Activated T-helper 1 cell treated with anti-CD3 and anti-CD28 coated beads, Interleukin-2, amount 50 U/mL, for 16 hours (primary cell): ENCODE measurements at places on chromosomes 1 and 21.

DNA sequence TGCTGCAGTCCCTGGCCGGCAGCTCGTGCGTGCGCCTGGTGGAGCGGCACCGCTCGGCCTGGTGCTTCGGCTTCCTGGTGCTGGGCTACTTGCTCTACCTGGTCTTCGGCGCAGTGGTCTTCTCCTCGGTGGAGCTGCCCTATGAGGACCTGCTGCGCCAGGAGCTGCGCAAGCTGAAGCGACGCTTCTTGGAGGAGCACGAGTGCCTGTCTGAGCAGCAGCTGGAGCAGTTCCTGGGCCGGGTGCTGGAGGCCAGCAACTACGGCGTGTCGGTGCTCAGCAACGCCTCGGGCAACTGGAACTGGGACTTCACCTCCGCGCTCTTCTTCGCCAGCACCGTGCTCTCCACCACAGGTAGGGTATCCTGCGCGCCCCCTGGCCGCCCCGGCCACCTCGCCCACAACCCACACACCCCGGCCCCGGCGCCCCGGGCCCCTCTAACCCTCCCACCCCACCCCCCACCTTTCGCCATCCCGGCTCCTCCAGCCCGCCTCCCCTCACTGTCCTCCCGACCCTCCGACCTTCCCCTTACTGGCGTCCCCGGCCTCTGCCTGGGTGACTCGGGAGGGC is 352 bp downstream of the KCNK1 start:
- no peak for DNase-seq

- no peak for DNase-seq
These were observed 31.3 kb downstream of the ZBTB8B start for GRCh38 chr1:32496127-32496526.

DNA sequence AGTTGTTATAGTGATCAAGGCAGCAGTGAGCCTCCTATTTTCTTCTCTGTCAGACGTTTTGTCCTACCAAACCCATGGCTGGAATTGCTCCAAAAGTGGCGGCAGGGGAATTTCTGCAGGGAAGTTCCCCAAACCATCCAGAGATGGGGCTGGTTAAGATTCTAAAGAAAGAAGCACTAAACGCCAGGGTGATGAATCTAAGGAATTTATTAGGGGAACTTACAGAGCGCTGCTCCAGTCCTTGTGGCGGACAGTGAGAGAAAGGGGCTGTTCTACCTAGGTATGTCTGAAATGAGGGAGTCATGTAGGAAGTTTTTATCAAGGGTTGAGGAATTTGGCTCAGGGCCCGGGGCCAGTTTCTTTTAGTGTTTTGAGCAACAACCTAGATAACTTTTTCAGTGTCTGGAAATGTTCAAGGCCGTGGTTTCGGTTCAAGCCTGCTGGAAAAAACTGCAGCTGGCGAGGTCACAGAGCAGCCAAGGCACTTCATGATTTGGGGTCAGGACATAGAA is 222.4 kb upstream of the B3GALT2 start:
- no peak for DNase-seq

DNA sequence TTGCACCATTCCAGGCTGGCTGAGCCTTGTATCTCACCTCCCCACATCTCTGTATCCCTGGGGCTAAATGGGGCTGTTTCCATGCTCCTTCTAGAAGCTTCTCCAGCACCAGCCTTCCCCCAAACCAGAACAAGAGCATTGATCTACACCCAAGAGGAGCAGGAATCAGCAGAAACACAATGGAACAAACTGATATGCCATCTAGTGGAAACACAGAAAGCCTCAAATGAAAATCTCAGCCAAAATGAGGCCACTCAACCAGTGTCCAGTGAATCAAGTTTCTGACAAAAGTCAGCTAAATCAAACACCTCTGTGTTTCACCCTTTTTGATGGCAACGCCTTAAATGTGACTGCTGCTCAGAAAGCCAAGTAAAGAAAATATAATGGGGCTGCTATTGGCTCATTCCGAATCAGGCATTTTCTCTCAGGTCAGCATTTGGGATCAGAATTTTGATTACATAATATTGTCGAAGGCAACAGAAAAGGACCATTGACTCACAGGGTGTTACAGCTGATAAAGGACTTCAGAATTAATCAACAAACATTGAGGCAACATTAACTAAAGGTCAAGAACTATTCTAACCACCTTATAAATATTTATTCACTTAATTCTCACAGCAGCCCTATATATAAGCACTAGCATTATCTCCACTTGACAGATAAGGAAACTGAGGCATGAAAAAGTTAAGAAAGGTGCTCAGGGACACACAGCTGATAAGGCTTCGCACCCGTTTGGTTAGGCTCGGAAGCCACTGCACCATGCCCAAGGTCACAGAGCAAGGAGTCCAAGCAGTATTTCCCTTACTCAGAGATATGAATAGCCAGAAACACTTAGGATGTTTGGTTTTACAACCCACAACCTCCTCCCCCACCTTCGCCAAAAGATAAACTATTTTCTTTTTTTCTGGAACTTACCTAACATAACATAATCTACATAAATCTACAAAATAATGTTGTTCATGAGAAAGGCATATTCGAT is 85.8 kb upstream of the KCNJ15 start:
- no peak for DNase-seq

DNA sequence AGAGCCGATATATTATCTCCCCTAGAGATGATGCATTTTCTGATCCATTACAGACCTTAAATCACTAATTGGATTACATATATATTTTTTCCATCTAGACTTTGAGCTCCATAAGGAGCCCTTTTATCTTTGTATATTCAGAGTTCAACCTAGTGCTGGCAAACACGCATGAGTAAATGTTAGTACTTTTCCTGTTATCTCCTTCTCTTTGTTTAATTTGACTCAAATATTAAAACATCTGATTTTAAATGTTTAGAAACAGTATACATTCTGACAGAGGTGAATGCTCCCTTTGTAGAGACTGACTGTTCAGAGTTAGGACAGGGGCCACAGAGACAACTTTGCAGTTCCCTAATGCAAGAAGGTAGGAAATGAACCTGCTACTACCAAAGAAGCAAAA is 37.1 kb downstream of the EIF2B3 start:
- no peak for DNase-seq

DNA sequence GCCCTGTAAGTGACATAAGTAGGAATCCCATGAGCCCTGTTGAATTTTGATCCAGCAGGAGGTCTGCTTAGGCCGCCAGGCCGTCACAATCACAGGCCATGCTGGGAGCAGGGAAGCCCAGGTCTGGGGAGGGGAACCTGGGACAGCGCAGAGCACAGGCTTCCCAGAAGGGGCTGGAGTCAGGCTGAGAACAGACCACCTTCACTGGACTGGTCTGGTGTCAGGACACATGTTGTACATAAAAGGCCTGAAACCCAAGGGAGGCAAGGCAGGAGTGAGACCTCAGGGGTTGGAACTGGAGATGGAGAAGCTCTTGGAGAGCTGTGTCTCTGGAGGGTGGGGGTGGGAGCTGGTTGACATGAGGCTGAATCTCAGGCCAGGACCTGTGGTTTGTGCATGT is 63.3 kb upstream of the ARTN start:
- DNase-seq: no peak
